Activated CD4-positive, CD25-positive, alpha-beta regulatory T cell (primary cell): ENCODE measurements at places on chromosomes 3 and 15.

DNA sequence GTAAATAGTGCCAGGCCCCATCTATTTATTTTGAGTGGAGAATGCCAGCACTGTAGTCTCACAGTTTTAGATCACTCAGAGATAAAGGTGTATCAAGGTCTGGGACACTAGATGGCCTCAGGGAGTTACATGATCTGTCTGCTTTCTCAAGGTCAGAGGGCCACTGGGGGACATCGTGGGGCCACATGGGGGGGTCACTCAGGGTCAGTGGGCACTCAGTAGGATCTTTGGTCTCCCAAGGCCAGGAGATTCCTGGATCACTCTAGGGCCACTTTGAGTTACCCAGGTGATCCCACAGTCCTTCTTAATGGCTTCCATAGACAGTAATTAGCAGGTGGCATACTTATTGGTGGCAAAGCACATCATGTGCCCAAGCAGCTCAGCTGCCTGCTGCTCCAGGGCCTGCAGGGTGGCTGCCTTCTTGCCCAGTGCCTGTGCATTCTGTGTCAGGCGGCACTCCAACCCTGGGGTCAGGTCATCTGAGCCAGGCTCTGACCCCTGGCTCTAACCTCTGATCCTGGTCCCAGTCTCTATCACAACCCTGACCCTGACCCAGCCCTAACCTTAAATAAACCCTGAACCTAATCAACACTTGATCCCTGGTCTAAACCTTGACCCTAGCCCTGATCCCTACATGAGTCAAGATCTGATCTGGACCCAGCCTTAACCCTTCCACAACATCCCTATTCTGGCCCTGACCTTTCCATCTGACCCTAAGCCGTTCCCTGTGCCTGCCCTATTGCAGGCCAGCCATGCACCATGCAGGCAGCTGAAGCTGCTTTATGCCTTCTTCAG, 1.8 kb upstream of the LAMB2 start:
- DNase-seq, result no peak

DNA sequence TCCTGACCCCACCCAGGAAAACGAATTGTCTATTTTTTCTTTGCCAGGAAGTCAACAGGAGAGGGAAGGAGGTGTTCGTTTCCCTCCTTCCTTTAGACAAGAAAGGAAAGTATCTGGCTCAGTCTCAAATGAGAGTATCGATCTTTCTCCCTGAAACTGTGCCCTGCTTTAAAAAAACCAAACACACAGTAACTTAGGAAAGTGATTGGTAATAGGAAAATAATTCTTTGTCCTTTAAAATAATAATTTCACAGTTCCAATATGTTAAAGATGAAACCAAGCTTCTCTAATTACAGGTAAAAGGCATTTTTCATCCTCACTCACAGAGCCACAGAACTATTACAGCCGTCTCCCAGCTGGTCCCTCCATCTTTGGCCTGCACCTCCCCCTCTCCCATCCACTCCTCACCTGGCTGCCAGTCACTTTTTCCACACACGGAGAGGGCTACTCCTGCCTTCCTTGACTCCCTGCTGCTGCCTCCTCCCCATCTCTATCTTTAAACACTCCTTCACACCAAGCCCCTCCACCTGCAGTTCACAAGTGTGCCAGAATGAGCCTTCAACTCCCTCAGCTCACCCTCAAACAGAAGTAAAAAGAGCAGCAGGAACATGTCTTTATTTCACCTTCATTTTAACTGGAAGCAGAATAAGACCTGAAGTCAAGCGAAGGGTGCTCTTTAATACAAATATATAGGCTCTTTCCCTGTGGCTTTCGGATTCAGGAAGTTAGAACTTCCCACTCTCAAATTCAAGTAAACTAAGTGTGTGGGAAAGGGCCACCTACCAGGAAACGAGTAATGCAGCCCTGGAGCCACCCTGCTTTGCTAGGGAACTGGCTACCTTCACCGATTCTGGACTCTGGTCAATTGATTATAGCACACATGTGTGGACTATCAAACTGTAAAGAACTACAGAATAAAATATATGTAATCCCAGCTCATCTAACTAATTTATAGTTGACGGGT, 116.4 kb downstream of the SENP2 start:
- no peak for DNase-seq

GRCh38 chr3:107242579-107242978, 134.7 kb upstream of the CCDC54 start:
- no peak for DNase-seq

- no peak for DNase-seq
These were observed 154.9 kb downstream of the CHDH start for GRCh38 chr3:53691349-53691748.

DNA sequence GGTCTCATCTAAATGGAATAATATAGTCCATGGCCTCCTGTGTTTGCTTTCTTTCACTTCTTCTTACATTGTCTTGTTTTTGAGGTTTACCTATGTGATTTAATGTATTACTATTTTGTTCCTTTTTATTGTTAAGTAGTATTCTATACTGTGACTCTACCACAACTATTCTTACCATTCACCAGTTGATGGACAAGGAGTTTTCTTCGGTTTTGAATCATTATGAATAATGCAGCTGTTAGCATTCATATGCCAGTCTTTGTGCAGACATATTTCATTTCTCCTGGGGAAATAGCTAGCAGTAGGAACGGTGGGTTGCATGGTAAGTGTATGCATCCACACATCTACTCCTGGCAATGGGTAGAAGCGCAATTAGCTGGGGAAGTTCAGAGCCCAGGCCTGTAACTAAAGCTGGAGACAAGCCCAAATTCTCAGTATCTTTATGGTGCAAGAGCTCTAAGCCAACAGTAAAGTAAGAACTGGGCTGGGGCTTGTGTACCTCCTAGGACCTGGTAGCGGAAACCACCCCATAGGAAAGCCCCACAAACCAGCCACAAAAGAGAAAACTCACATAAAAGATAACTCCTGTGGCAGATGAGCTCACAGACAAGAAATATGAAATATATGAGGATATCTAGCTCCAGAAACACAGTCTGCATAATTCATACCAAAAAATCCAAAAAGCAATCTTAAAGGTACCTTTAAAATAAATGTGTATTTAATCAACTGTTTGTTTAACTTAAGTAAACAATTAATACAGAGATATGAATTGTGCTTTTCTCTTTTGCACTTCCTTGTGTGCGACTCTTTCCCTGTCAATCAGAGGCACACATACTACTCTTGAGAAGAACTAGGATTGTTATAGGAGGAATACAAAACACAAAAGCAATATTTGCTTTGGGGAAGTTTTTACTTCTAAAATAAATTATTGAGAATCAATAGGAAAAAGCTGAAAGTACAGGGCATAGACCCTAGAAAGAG, 2.7 kb upstream of the CSTA start:
- DNase-seq, result no peak
